ENCODE measurements at places on chromosomes 11 and 22. TPM values are rescaled to one million over a fixed set of nuclear protein-coding genes. Genes with fewer than 3 reads are reported as not detected.

Gene NRGN
- total RNA-seq, result 0.83 TPM

Gene IL10RA
- total RNA-seq, result not detected

Gene ALDH3B2
- total RNA-seq, result not detected

Gene C11orf86
- total RNA-seq, result not detected

Gene SNU13
- total RNA-seq, result 122 TPM

Gene LRRC55
- not detected for total RNA-seq

Gene LRRC10B
- not detected for total RNA-seq

Gene WNT7B
- total RNA-seq, result under 0.01 TPM

Gene GLYATL1
- 0.54 TPM for total RNA-seq

DNA sequence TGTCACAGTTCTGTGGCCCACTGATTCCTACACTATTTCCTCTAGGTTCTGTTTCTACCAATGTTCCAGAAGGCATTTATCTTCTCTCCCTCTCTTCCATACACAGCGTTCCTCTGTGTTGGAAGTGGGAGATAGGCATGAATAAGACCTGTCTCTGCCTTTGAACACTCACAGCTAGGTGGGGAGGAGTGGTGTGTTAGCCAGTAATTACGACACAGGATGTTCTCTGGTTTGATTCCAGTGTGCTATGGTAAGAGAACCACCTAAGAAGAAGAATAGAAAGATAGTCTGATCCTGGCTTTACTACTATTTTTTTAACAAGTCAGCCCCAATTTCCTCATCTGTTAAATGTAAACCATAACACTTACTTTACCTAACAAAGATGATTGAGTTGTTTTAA lies 200.2 kb upstream of the MTMR2 start:
- H3K4me1 ChIP-seq, result peaks cover 6% of the 10 kb centered on the region
- H3K36me3 ChIP-seq, result no peaks in the 10 kb centered on the region
- no peak for DNase-seq
- no peak overlapping the region for H3K27ac ChIP-seq

- H3K36me3 ChIP-seq, result no peaks in the 10 kb centered on the region
- DNase-seq, result no peak
- no peak overlapping the region for H3K27ac ChIP-seq
- H3K4me3 ChIP-seq, result no peak overlapping the region
- H3K27me3 ChIP-seq, result peaks cover 8% of the 10 kb centered on the region
Measured at GRCh38 chr22:44627521-44628139, 74.4 kb upstream of the PRR5 start.

DNA sequence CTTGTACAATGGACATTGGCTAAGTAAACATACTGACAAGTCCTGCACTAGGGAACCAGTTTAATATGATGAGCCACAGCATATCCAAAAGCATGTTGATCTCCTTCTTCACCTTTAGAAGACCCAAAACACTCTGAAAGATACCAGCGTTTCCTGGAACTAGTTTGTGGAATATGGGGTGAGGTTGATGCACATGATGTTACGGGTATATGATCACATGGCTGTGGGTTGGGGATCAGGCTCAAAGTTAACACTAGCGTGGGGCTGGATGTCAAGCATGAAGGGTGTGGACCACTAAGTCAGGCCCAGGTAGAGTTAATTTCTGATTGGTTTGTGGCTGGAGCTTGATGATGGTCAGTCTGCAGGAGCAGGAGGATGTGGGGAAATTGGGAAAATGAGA lies 9.0 kb downstream of the IGLL5 start:
- H3K4me1 ChIP-seq, result no peaks in the 10 kb centered on the region
- DNase-seq, result no peak
- no peak overlapping the region for H3K4me3 ChIP-seq
- H3K36me3 ChIP-seq, result no peaks in the 10 kb centered on the region
- H3K27me3 ChIP-seq, result peaks cover 14% of the 10 kb centered on the region

- H3K4me1 ChIP-seq, result no peaks in the 10 kb centered on the region
- no peak overlapping the region for H3K4me3 ChIP-seq
- no peaks in the 10 kb centered on the region for H3K27me3 ChIP-seq
- no peaks in the 10 kb centered on the region for H3K36me3 ChIP-seq
Measured at GRCh38 chr11:132444911-132445310, 1074.5 kb downstream of the NTM start.

DNA sequence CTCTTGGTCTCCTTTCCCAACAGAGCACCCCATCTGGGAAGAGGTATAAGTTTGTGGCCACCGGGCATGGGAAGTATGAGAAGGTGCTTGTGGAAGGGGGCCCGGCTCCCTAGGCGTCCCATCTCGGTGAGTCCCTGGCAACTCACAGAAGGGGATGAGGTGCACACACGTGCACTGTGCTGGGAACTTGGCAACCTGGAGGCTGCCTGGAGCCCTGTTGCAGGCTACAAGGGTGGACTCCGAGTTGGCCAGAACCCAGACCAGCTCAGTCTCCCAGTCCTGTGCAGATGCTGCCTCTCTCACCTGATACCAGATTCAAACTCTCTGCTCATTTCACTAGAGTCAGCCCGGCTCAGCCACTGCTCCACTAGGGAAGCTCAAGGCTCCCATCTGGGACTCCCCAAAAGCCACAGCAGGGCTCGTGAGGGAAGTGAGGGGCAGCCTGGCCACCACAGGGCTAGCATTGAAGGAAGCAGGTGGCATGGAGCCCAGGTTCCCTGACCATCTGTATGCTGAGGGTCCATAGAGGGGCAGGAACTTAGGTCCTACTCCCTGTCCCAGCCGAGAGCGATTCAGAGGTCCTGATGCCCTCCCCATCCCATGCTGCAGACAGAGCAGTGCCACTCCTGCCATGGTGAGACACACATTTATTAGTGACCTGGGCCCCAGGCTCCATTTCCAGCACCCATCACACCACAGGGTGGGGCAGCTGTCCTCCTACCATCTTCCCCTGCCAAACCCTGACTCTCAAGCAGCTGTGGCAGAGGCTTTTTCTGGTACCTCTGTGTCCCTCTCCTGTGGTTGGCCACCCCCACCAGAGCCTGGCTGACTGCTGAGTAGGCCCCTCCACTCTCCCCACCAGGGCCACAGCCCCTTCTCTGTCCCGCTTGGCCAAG lies 4.0 kb downstream of the PRR33 start:
- no peaks in the 10 kb centered on the region for H3K36me3 ChIP-seq
- H3K27ac ChIP-seq, result no peak overlapping the region
- no peak for DNase-seq
- no peak overlapping the region for H3K4me3 ChIP-seq
- H3K4me1 ChIP-seq, result no peaks in the 10 kb centered on the region

GRCh38 chr11:125874556-125875124 lies 12.8 kb upstream of the HYLS1 start:
- H3K4me3 ChIP-seq, result no peak overlapping the region
- no peaks in the 10 kb centered on the region for H3K4me1 ChIP-seq
- H3K27ac ChIP-seq, result no peak overlapping the region
- peaks cover 2% of the 10 kb centered on the region for H3K27me3 ChIP-seq
- no peaks in the 10 kb centered on the region for H3K36me3 ChIP-seq

DNA sequence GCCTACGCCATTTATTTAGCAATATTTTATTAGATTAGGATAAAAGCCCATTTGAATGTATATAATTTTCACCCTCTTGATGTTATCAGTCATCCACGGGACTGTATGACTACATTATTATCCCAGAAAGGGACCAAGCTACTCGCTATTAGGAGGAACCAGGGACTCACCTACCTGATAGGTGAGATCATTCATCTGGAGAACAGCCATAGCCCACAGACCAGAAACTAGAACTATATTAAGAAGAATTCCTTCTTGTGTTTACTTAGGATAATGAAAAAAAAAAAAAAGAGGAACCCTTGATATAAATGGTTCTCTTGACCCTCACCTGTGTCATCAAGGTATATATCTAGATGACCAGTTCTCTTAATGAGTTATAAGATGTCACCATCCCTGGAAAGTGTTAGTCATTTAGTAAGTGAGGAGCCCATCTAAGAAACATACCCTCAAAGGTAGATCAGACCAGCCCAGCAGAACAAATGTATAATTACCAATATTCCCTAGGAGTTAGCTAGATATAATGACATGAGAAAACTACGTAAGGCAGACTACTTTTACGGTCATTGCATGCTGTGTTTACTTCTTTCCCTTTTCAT lies 8.0 kb downstream of the SIK3 start:
- DNase-seq, result no peak
- no peak overlapping the region for H3K4me3 ChIP-seq
- no peaks in the 10 kb centered on the region for H3K36me3 ChIP-seq
- peaks cover 6% of the 10 kb centered on the region for H3K4me1 ChIP-seq

DNA sequence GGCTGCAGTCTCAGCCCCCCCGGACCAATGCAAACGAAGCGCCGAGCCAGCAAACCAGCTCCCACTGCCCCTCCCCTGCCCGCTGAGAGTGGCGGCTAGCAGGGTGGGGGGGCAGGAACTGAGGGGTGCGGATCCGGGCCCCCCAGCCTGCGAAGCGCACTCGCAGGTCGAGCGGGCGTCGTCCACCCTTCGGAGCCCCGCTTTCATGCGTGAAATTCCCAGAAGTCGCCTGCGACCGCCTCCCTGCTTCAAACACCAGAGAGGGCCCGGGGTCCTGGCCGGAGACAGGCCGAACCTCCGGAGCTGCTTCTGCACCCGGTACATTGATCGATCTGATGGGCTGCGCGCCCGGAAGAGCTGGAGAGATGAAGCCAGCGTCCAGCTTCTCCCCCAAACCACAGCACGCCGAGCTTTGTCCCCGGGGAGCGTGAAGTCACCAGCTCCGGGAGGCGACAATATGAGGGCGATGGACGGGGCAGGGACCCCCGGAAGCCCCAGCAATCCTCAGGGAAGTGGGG lies 646 bp upstream of the PATZ1 start:
- H3K27ac ChIP-seq, result peak overlapping the region; percentile 88
- H3K36me3 ChIP-seq, result peaks cover 23% of the 10 kb centered on the region
- peaks cover 27% of the 10 kb centered on the region for H3K4me1 ChIP-seq
- peak; percentile 33 for DNase-seq
- H3K4me3 ChIP-seq, result peak overlapping the region; percentile 50

DNA sequence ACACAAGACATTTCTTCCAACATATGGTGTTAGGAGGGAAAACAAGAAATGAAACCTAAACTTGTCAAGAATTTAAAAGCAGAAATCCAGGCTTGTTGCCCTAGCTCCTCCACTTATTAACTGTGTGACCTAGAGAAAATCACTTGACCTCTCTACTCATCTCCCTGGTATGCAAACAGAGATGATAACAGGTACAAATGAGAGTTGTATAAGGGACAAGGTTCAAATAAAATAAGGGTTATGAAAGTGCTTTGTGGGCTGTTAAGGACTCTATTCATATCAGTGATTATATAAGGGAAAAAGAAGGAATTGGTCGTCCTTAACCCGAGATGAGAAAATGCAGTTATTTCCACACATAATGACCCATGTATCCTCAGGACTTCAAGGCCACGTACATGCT lies 372.7 kb upstream of the TENM4 start:
- H3K27ac ChIP-seq, result no peak overlapping the region
- no peaks in the 10 kb centered on the region for H3K36me3 ChIP-seq
- H3K27me3 ChIP-seq, result no peaks in the 10 kb centered on the region
- DNase-seq, result no peak
- no peaks in the 10 kb centered on the region for H3K4me1 ChIP-seq

Data from IMR-90 (cell line).